NCI-H2029 (cell line): ENCODE measurements at places on chromosomes 3 and 15.
A peak's percentile ranks its signal among the peaks of the same experiment; 100 is the strongest.

GRCh38 chr15:52284164-52284563, 11.4 kb downstream of the MYO5C start:
- DNase-seq: no peak

DNA sequence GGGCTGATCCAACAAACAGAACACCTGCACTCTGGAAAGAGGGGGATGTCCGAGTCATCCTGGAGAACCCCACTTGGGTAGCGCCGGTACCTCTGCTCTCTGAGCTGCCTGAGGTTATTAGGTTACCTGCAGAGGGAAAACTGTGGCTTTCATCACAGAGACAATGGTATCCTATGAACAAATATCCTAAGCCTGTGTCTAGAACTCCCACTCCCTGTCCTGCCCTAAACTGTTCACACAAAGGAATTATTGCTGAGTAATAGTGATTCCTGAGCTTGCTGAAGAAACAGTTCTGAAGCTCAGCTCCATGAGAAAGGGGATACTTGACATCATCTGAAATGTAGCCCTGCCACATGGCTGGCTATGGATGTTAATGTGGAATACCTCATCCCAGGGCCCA, 31.9 kb upstream of the WNT5A start:
- no peak for DNase-seq

DNA sequence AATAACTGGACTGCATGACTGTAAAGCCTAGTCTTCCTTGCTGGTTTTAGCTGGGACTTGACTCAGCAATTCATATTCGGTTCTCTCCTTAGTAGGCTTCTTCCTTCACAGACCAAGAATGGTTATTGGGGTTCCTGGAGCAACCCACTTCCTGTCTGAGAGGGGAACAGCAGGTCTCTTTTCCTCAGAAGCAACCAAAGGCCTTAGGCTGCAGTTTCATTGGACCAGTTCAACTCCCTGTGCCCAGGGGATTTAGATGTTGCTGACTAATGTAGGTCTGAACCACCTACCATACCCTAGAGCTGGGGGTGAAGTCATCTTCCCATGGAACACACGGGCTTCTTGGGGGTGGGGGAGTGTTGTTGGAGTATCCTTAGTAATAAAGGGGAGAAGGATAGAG, 84.0 kb upstream of the SKOR1 start:
- no peak for DNase-seq

DNA sequence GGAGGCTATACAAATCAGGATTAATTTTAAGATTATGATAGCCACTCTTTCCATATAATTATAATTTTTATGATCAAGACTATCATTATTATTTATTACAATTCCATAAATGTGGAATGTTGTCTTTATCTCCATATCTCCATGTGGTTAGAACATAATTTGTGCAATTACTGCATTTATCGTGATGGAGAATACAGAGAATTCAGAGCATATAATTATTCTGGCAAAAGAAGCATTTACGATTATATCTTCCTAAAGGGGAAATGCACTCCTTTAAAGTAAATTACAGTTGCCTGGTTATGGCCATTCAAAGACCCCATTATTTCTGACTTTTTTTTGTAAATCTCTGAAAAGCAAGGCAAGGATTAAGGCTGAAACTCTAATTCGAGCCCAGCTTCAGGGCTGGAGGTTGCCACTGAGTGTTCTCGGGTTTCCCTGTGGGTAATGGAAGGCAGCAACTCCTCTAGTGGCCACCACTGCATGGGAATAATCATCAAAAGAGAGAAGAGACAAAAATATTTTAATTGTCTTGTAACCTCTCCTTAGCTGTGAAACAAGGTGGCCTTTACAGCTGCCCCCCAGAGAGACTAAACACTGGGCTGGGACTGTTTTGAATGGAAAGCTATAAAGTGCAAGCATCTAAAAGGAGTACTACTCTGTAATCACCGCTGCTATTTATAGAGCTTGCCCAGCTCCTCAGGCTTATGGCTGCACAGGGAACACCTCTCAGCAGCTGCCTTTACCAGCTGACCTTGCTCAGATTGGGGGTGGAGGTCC, 59.8 kb upstream of the PRTG start:
- no peak for DNase-seq

- DNase-seq: no peak
These were observed 383.9 kb upstream of the DPH6 start for GRCh38 chr15:35929740-35930444.

- DNase-seq: no peak
These were observed 8.9 kb downstream of the PHLDB2 start for GRCh38 chr3:111867889-111868426.

GRCh38 chr15:66822114-66822513, 120.1 kb downstream of the SMAD6 start:
- DNase-seq: no peak

GRCh38 chr3:197181741-197182140, 116.7 kb downstream of the DLG1 start:
- no peak for DNase-seq

DNA sequence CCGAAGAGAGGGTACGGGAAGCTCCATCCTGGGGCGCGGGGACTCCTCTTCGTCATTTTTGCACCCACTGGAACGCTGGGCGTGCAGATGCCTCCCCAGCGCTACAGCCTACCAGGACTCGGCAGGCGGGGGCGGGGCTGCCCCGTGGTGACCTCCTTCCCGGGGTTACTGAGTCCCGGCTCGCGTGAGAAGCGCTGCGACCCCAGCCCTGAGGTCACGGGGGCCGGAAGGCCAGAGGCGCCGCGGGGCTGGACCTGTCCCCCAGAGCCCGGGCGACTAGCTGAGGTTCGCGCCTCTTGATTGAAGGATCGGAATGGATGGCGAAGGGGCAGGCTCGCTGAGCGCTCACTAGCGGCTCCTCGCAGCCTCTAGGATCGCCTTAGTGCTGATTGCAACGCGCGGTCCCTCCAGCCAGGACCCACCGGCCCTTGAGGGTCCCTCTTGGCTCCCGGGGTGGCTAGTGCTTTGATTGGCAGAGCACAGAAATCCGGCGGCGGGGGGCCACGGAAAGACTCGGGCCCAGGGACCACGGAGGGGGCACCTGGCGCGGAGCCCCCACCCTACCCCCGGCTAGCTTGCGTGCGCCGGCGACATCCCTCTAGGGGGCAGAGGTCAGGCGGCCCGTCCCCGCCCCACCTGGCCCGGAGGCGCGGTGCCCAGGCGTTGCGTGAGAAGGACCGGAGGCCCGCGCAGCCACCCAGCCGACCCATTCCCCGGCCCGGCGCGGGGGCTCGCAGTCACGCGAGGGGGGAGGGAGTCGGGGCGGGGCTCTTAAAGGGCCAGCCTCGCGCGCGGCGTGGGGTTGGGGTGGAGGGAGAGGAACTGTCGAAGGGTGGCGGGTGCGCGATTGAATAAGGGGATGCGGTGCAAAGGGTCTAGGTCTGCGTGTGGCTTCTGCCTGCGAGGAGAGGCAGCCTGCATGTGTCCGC, 781 bp upstream of the CYP1A1 start:
- DNase-seq: no peak

DNA sequence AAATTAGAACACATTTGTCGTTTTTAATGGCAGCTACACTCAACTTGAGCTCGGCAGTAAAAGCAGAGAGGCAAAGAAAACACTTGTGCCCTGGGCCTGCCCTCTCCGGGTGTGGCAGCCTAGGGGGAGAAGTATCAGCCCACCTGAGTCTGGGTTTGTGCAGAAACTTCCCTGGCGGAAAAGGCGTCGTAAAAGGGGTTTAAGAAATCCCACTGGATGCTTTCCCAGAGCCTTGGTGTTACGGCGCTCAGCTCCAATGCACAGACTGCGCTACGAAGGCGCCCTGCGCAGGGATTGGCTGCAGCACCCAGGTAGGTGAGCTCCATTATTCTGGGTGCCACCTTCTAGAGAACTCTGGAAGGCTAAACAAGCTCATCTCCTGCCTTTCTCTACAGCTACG, 461.5 kb upstream of the NR2F2 start:
- DNase-seq: no peak

DNA sequence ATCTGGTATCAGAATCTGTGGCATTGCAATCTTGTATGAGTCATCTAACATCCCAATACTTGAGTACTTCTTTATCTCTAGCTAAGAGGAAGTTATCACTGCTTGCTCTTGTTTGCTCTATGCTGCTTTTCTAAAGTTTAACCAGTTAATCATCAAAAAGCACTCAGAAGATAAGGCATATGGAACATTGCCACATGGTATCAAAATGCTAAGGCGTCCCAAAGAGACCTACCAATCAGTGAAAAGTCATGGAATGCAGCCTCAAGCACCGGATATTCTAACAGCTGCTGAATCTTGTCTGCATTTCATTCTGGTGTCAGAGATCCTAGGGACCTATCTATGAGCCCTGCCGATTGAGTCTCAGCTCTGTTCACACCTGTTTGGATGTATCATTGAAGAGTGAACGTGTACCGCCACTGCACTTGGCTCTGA, 192.8 kb downstream of the ARPP21 start:
- DNase-seq: no peak

GRCh38 chr3:120469882-120470301, 19.1 kb upstream of the FSTL1 start:
- DNase-seq: no peak

- DNase-seq: peak; percentile 8
These were observed 46.9 kb upstream of the NEDD4 start for GRCh38 chr15:56040081-56041035.

- DNase-seq: no peak
These were observed 23.0 kb downstream of the ITGA11 start for GRCh38 chr15:68408971-68409370.

GRCh38 chr3:46440531-46441294, 24.0 kb downstream of the LTF start:
- no peak for DNase-seq

DNA sequence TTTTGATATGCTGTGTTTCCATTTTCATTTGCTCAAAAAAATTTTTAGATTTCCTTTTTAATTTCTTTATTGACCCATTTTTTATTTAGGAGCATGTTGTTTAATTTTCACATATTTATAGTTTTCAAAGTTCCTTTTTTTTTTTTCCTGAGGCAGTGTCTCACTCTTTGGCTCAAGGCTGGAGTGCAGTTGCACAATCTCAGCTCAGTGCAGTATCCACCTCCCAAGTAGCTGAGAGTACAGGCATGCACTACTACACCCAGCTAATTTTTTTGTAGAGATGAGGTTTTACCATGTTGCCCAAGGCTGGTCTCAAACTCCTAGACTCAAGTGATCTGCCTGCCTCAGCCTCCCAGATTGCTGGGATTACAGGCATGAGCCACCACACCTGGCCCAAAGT, 36.2 kb downstream of the PFN2 start:
- no peak for DNase-seq
